Muscle of back (tissue), 13 donors: ENCODE measurements at places on chromosomes 4 and X. TPM values are rescaled to one million over a fixed set of nuclear protein-coding genes. Genes with fewer than 3 reads are reported as not detected.
A peak's percentile ranks its signal among the peaks of the same experiment; 100 is the strongest.

Gene TRPC5OS
- 0.19 TPM for polyA plus RNA-seq

Gene ADGRG2
- 30.5 TPM for polyA plus RNA-seq

Gene SPATA18
- 1.6 TPM for polyA plus RNA-seq

Gene GRIA3
- polyA plus RNA-seq = 3.4 TPM

Gene NLGN3
- 3.3 TPM for polyA plus RNA-seq

Gene HAND2
- polyA plus RNA-seq = not detected

Gene ACOT9
- polyA plus RNA-seq = 64.4 TPM

Gene CLDN22
- not detected for polyA plus RNA-seq

Gene GAGE12E
- not detected for polyA plus RNA-seq

Gene LANCL3
- 0.44 TPM for polyA plus RNA-seq

GRCh38 chrX:153636716-153637115, 10.3 kb upstream of the DUSP9 start:
- no peak for DNase-seq

DNA sequence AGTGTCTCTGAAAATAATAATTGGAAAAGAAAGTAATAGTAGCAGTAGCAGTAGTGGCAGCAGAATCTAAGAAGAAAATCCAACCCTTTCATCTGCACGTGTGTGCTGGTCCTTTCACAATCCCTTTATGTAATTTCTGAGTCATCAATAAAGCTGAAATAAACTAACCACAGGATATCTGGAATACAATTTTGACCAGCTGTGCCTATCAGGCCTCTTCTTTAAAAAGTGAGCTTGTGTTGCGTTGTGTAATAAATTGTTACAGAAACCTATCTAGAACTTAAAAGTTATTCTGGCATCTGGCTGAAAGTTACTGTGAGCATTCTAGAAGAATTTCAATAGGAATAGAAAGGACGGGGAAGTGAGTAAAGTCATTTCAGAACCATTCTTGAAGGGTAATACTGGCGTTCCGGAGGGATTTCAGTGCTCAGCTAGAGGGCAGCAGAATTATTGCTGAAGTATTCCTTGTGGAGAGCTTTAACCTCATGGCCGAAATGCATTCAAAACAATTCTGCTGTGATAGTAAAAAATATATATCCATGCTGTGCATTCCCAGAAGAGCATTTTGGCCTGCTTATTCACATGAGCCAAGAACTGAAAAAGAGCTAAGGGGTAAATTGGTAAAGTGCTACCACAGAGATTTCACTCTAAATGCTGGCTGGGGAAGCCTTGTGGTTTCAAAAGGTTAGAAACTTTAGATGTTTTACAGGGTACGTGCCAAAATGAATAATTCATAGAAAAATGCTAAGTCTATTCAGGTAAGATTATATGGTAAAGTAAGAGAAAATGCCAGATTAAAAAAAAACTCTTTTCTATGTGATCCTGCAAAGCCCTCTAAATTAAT, 260.6 kb downstream of the NKX6-1 start:
- no peak for DNase-seq

DNA sequence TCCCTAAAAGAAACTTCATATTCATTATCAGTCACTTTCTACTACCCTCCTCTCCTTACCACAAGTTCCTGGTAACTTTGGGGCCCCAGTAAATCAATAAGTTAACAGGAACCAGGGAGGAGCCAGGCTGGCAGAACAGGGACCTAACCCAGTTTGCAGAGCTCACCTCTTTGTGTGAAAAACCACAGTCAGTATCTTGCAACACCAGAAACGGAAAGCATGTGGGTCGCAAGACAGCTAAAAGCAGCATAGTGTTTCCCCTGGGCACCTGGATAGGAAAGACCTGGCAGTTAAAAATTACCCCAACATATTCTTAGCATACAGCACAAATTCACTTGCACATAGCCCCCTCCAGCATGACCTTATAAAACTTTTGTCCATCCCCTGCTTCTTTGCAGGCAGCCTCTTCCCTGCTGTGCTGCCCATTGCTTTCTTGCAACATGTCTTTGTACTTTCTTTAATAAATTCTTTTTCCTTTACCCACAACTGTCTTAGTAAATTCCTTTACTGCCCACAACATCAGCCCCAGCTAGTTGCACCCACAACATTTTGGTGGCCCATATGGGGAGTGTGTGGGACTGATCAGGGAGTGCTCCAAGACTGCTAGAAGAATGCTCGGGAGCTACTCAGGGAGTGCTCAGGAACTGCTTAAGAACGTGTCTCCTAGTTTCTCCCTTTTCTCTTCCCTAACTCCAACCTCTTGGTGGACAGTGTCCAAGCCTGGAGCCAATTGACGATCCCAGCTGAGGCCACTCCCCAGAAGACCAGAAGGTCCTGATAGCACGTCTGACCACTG, 83.4 kb downstream of the MSN start:
- no peak for DNase-seq

GRCh38 chr4:686413-687040, 2.4 kb downstream of the SLC49A3 start:
- DNase-seq = no peak

DNA sequence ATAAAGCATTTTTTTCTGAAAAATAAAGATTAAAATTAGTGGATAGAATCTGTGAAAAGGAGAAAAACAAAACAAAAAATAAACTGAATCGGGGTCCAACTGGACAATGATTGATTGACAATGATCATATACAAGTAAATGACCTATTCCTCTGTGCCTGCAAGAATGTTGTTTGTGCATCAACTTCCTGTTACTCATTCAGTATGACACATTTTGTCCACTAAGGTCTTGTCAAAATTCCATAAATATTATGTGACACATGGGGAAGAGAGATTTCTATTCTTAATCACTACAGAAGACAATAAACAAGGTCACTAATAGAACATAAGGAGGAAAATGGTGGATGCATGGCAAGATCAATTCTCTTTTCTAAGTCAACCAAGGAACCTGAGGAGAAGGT, 54.9 kb downstream of the F8 start:
- no peak for DNase-seq

DNA sequence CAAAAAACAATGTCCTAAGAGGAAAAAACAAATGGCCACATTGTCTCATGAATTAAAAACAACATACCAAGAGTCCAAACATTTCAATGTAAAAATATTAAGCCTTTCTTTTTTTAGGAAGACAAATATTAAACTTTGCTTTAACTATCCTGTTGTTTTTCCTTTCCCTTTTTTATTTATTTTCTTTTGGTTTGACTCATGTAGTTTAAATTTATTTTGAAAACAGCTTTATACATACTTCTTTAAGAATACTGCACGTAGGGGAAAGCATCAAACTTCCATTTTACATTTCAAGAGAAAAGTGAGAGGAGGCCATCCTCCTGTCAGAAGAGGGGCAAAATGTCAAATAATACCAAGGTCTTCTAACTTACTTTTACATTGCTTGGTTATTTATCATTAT, 8.7 kb downstream of the GAB1 start:
- no peak for DNase-seq

- peak; percentile 51 for DNase-seq
Measured at GRCh38 chr4:47668810-47669408, 169.0 kb downstream of the CORIN start.

DNA sequence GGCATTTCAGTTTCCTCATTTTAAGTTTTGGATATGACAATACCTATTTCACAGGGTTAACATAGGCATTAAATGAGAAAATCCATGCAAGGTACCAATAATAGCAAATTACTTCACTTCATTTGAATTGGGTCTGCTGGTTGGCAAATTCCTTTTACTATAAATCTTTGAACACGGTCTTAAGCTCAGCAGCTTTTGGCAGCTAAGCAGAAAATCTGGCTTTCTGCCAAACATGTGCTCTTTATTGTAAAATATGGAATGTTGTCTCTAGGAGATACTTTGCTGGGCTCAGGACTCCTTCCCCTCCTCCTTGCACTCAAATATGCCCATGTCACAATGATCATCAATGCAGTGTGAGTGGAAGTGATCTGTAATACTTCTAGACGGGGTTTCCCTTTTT, 16.8 kb upstream of the DMP1 start:
- DNase-seq = peak; percentile 84

DNA sequence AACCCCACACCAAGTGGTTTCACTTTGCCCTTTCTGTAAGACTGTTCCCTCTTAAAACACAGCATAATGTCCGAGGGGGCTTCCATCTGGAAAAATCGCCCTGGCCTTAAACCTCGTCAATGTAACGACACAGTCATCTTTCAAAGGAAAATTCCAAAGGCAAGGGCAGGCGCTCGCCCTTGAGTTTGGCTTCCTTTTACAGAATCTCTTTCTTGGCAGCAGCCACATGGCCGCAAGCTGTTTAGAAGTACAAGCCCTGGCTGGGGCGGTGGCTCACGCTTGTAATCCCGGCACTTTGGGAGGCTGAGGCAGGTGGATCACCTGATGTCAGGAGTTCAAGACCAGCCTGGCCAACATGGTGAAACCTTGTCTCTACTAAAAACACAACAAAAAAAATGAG, 27.1 kb upstream of the GRPEL1 start:
- DNase-seq = peak; percentile 37

DNA sequence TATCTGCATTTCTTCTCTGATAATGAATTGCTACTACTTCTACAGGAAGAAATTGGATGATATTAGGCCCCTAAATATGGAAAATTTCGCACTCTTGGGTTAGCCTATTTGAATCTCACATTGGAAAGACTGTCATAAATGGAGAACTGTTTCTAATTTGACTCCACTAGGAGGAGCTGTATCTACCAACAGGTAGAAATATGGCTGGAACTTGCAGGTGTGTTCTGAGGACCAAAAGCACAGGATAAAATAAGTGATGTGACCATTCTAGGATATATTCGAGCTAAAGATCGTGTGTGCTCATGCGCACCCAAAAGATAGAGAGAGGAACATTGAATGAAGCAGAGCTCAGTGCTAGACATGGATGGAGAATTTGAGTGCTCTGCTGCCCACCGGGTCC, 4.8 kb upstream of the NKAP start:
- no peak for DNase-seq

- no peak for DNase-seq
Measured at GRCh38 chr4:1765409-1766072, 27.6 kb upstream of the FGFR3 start.

DNA sequence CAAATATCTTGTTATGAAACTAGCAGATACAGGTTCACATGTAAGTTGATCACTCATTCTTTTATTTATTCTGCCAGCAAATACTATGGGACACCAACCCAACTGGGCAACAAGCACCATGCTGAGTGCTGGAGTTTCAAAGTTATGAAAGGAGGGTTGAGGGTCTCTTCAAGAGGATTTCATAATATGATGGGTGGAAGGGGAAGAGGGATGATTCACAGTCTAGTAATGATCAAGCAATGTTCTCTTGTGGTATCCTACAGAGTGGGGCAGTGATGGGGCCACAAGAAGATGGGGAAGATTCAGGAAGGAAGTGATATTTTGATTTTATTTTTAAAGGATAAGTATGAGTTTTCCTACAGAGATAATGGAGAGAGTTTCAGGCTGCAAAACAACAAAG, 46.2 kb upstream of the TXK start:
- DNase-seq = no peak

- peak; percentile 16 for DNase-seq
Measured at GRCh38 chrX:19990151-19990555, 708 bp downstream of the BCLAF3 start.

DNA sequence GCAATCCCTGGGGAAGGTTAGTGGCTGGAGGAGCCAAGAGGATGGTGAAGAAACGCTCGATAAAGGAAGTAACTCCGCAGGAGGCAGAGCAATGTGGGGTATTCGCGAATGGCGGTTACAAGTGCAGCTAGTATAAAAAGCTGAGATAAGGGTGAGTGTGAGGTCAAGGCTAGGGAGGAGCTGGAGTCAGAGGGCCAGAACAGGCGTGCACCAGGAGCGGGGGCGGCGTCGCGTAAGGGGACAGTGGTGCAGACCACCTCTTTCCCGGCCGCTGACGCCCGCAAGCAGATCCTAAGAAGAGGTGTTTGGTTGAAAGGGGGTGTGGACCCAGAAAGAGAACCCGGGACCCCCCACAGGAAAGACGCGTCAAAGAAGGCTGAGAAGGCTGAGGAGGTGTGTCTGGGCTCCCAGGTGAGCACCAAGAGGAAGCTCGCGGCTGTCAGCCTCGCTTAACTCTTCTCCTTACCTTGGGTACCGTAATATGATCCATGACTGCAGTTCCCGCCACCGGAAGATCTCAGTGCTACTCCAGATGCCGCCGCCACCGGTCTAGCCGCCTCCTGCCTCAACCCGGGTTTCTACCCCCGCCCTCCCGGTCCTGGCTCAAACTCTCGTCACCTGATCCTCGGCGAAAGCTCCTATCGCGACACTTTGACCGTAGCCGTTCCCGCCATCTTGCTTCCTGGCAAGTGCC, at the start of gene MTMR8:
Gene MTMR8 (minus strand): TSS at position 579 of the 694 bp plus-strand sequence. CDS start 89 bp downstream, at position 490.
- peak; percentile 75 for DNase-seq

GRCh38 chr4:38373375-38373774, 290.6 kb upstream of the KLF3 start:
- DNase-seq = no peak

GRCh38 chr4:173168396-173169177, at the start of gene GALNT7:
Gene GALNT7 (plus strand): TSS chr4:173168811. CDS start chr4:173168836, 25 bp downstream.
- DNase-seq = peak; percentile 51
